ENCODE measurements at places on chromosomes 3 and 15. TPM values are rescaled to one million over a fixed set of nuclear protein-coding genes. Genes with fewer than 3 reads are reported as not detected.
A peak's percentile ranks its signal among the peaks of the same experiment; 100 is the strongest.

DNA sequence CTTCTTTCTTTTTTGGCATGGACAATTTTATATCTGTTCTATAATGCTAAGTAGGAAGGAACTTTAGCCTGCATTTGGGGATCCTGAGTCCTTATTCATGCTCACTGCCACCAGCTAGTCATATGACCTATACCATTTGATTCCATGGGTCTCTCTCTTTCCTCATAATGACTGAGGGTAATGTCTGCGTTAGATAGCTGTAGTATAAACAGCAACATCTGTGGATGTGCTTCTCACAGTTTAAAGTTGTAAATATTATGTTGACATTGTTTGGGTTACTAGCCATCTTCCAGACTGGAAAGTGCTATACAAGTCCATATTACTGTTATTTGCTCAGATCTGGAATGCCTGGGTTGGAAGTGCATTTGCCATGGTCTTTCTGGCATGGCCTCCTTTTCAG is 274.9 kb upstream of the SEMA6D start:
- no peak for DNase-seq

DNA sequence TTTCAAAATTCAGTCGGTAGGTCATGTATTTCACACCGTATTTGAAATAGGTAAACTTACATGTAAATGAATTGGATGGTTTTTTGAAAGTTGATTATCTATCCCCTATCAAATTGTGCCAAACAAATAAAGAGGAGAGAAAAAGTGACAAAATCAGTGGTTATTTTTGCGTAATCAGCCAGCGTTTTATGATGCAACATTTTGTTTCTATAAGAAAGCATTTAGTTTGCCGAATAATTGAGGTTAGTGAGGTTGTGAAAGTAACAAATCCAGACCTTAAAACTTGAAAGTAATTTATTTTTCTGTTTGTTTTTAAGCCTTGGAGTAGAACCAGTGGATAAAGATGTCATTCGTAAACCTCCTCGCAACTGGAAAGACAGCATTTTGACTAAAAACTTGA is 29.3 kb downstream of the ASTE1 start:
- no peak for DNase-seq

DNA sequence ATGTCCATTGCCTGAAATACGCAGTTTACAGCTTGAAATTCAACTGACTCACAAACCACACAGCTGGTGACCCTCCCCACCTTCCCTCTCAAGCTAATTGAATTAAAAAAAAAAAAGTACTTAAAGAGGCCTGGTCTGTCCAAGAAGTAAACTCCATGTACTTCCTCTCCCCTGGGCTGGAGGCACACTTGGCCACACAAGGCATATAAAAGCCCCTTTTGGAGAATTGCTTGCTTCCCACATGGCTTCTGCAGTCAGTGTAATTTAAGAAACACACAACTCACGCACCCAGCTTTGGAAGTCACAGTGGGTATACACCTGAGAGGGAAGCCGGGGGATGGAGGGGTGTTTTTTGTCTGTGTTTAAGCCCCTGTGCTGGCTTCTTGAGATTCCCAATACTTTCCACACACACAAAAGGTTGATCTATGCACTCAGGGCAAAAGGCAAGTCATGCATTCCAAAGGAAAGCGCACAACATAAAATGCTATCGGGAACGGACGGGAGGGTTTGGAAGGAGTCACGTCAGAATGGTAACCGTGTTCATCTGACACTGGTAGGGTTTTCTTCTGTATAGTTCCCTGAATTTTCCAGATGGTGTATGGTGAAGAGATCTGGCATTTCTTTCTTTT is 106.6 kb upstream of the ALDH1A3 start:
- peak; percentile 39 for DNase-seq

ARID3B gene
- polyA plus RNA-seq: 13.1 TPM

DNA sequence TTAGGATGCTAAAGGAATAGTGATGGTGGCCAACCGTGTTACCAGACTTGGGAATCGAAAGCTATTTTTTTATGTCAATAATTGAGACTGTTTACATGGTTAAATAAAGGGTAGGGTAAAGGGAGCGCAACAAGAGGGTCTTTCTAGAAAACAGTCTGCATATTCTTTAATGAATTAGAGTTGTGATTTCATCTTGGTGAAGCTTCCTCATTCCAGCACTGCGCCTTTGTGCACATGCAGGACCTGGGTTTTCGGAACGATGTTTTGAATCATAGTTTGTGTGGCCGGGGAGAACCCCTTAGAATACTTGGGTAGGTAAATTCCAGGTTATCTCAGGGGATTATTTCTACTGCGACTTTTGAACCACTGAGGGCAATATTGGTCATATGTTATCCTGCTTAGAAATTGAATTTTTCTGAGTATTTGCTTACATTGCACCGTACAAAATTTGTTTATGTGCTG is 1.3 kb downstream of the PIK3CA start:
- DNase-seq: peak; percentile 63

All from large intestine (tissue), 12 donors.